Foreskin melanocyte (primary cell): ENCODE measurements at places on chromosomes 5 and 9.

DNA sequence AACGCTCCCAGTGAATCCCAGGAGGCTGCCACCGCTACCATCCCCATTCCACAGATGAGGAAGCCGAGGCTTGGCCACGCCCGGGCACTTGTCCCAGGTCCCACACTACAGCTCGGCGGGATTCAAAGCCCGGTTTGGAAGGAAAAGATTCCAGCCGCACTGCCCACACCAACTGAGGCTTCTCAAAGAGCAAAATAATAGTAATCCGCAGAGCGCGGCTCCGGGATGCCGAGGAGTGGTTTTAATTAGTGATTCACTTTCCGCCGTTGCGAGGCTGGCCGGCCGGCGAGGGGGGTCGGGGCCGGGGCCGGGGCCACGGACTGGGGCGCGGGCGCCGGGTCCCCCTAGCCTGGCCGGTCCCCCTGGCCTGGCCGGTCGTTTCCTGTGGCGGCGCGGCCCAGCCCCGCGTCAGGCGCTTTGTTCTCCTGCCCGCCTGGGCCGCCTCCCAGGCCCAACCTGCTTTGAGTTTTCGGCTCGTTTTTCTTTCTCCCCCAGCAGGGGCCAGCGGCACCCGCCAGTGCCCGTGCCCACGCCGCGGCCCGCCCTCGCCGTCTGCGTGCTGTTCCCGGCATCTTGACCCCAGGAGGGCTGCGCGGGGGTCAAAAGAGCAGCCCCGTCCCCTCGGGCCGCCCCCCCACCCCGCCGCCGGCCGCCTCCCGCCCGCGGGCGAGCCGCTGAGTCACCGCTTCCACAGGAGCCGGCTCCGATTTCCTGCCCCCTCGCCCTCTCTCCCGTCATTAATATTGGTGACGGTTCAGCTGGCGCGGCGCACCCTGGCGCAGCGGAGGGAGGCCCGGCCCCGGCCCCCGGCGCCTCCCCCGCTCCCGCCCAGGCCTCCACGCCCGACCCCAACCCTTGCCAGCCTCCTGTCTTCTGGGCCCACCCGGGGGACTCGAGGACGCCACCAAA lies 31.2 kb downstream of the FGF18 start:
- DNase-seq = no peak

DNA sequence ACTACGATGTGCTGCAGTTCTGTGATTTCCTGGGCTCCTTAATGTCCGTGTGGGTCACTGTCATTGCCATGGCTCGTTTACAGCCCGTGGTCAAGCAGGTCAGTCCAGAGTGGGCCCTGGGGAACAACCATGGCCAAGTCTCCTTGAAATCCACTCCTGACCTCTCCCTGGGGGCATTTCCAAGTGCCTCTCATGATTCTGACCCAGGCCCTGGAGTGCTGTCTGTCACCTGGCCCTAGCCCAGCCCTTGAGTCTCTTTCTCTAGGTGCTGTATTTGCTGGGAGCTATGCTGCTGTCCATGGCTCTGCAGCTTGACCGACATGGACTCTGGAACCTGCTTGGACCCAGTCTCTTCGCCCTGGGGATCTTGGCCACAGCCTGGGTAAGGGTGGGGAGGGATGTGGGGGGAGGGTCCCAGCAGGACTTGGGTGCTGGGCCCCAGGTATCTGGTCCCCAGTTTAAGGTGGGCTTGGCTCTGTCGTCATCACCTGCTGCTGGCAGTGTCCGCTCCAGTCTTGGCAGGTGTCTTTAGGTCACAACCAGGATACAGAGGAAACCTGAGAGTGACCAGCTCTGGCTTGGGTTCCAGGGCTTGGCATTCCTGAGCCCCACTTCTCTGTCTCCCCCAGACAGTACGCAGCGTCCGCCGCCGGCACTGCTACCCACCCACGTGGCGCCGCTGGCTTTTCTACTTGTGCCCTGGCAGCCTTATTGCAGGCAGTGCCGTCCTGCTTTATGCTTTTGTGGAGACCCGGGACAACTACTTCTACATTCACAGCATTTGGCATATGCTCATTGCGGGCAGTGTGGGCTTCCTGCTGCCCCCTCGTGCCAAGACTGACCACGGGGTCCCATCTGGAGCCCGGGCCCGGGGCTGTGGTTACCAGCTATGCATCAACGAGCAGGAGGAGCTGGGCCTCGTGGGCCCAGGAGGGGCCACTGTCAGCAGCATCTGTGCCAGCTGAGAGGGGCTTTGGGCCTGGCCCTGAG lies 17.0 kb downstream of the OR13J1 start:
- DNase-seq = no peak

- DNase-seq = no peak
Observed at GRCh38 chr5:161022151-161022550, 170.1 kb upstream of the ATP10B start.

GRCh38 chr5:120326651-120327050 lies 137.4 kb upstream of the PRR16 start:
- no peak for DNase-seq

GRCh38 chr5:5104550-5104949 lies 35.6 kb upstream of the ADAMTS16 start:
- DNase-seq = no peak

DNA sequence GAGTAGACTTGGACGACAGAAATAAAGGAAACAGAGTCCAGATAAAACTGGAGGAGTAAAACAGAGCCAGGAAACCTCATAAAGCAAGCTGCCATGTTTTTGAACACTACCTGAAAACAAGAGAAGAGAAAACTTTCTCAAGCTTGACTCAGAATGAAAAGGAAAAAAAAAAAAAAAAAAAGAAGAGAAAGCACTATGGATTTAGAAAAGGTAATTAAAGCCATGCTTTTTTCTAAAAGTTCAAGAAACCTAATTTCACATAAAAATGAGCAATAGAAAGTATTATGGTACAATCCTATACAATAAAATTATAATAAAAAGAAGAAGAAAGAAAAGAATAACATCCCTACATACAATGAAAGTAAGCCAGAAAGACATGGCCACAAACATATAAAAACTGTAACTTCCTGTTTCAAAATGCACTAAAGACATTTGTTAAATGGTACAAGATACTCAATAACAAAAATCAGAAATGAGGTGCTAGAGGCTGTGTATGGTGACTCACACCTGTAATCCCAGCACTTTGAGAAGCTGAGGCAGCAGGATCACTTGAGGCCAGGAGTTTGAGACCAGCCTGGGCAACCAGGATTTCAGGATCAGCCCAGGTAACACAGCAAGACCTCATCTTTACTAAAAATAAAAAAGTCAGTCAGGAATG lies 129.5 kb downstream of the SIL1 start:
- DNase-seq = no peak

DNA sequence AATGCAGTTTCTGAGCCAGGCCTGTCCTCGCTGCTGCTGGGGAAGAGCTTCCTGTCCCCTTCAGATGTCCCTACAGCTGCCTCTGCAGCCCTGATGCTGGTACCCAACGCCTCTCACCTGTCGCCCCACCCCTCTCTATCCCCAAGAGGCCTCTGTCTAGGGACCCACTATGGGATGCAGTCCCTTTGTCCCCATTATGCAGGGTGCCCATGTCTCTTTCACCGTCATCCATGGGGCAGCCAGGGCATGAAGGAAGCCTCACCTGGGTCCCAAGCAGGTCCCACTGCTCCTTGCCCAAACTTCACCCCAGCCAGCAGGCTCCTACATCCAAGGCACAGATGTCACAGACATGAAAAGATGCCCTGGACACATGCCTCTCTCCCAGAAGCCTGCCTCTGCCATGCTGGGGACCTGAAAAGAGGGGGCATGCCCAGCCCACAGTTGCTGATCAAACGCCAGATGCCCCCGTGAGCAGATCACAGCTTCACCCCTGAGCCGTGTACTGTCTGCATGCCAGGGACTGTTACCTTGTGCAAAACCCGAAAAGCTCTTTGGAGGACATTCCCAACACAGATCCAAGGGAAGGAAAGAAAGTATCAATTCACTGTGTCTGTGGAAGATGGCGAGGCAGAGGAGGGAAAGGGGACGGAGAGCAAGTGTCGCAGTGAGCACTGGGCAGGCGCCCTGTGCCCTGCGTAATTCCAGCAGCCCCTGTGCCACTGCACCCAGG lies 81.0 kb downstream of the ADAMTS2 start:
- no peak for DNase-seq

GRCh38 chr5:80442742-80443141 lies 34.9 kb downstream of the ZFYVE16 start:
- no peak for DNase-seq

DNA sequence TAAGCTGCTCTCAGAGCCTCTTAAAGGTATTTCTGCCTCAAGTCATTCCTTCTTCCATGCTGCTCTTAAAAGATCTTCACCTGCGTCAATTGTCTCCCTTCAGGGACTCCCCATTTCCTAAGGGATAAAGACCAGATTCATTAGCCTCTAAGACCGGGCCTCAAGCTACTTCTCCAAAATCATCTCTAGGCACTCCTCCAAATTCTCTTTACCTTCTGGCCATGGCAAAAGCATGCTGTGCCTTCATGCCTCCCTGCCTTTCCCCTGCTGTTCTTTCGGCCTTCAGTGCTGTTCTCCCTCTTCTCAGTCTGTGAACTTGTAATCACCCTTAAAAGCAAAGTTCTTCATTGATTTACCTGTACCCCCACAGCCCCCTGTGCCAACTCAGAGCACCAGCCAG lies 4.4 kb downstream of the TMOD1 start:
- DNase-seq = no peak

DNA sequence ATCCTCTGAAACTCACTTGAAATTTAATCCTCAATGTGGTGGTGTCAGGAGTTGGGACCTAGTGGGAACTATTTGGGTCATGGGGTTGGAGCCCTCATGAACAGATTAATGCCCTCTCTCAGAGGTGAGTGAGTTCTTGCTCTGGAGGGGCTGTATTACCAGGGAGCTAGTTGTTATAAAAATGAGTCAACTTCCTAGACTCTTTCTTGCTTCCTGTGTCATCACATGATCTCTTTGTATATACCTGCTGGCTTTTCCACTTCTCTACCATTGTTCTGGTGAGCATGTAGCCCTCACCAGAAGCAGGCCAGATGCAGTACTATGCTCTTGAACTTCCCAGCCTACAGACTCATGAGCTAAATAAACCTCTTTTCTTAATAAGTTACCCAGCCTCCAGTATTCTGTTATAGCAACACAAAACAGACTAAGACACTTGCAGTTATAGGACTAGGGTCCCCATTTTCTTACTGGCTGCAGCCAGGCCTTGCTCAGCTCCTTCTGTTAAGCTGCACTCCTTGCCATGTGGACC lies 127.5 kb downstream of the SUSD1 start:
- no peak for DNase-seq

- DNase-seq = no peak
Observed at GRCh38 chr9:109403766-109404320, 83.0 kb upstream of the EPB41L4B start.

DNA sequence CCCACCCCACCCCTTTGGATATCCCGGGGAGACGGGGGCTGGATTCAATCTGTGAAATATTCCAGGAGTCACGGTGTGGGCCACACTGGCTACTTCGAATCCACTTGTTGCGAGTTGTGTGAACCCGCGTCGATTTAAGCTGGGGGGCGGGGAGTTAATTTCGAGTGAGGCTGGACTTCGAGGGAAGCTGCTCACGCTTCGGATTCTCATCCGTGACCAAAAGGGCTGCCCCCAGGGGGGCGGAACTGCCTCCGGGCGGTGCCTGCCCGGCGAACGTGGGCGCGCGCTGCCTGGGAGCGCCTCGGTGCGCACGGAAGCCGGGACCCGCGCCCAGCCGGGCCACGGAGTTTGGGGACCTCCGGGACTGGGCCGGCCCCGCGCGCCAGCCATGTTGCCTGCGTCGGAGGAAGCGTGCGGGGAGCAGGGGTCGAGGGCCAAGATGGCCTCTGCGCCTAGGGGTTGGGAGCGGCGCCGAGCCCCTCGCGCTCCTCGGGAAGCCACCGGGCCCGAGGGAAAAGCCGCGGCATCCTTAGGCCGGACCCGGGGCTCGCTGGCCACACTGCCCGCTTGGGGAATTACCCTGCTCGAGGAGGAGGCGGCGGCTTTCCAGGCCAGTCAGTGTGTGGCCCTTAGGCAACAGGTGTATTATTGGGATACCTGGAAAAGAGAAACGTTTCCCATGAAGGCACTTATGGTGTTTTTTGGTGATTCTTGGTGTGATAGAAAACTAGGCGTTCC lies 975 bp downstream of the OCLN start:
- no peak for DNase-seq

DNA sequence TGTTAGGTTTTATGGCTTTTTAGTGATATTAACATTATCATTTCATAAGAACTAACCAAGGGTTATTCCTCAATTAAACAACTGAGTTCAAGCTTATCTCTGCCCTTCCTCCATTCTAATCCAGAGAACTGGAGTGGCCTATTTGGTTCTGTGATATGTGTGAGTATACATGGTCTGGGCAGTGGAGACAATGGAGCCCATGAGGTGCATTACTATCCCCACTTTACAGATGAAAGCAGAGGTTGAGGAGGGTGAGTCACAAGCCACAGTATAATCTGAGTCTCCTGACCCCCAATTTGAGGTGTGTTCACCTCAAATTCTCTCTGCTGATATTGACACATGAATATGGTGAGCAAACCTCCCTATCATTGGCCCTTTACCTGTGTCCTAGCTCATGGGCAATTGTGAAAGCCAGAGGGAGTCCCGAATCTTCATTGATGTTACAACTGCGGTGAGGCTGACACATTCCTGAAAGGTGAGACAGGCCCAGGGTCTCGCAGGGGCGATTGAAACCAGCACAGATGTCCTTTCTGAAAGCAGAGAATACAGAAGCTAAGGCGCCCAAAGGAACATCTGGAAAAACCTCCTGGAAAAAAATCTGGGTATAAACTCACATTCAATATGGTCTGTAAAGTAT lies 217.2 kb downstream of the TARS1 start:
- DNase-seq = no peak

- no peak for DNase-seq
Observed at GRCh38 chr5:98513380-98513779, 260.1 kb upstream of the RGMB start.

- DNase-seq = no peak
Observed at GRCh38 chr5:163586531-163586956, 81.1 kb downstream of the MAT2B start.

DNA sequence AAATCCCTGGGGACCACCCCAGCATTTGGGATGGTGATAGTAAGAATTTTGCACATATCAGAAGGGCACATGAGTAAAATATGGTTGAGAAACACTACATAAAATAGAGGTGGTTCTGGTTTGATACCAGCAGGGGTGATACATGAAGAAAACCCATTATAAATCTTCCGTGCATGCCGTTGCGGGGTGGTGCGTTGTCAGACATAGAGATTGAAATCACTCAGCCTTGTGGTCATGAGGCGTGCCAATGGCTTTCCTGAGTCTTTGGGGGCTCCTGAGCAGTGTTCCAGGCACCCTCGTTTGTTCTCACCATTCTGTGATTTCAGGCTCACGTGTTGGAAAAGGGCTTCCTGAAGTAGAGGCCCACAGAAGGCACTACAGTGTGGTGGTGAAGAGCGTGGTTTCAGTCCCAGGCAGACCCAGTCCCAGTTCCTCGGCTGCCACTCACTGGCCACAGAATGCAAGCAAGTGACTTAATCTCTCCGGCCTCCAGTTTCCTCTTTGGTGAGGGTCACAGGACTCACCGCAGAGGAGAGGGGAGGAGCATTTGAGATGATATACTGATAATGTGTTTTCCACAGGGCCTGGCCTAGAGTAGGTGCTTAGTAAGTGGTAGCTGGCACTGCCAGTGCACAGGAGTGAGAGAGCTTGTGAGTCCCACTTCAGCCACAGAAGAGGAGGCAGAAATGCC lies 20.5 kb upstream of the GLRX start:
- DNase-seq = peak; percentile 80
